NCI-H345 (cell line): ENCODE measurements at places on chromosomes 2 and 18.

- DNase-seq, result peak; percentile 13
These were observed 19.7 kb downstream of the ATP6V1C2 start for GRCh38 chr2:10741139-10741538.

DNA sequence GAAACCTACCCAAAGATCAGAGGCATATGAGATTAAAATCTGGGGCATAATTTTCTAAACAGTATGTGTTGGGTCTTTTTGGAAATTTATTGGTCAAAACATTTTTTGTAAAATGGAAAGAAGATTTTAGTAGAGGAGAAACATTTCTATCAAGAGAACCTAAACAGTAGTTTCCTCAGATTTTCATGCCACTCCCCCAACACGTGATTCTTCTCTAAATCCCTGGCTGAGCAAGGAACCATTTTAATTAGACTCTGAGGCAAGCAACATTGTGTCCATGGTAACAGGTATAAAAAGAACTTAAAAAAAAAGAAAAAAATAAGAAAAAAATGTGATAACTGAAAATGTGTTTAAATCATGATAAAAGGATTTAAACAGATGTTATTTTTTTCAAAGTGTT is 1105.2 kb upstream of the ZEB2 start:
- no peak for DNase-seq

DNA sequence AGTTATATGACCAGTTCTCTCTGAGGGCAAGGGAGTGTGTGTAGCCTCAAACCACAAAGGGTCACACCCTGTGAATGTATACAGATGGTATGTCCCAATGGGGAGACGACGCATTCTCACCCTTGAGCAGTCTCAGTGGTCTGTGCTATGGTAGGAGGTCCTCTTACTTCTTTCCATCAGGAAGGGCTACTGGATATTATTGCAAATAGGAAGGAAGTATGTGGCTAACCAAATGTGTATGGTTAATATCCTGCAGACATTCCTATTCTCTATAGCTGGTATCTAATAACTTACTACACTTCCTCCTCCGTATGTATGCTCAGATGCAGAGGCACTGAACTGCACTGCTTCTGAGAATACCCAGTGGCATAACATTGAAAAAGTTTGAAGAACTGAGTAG is 306.7 kb upstream of the CCDC68 start:
- no peak for DNase-seq

DNA sequence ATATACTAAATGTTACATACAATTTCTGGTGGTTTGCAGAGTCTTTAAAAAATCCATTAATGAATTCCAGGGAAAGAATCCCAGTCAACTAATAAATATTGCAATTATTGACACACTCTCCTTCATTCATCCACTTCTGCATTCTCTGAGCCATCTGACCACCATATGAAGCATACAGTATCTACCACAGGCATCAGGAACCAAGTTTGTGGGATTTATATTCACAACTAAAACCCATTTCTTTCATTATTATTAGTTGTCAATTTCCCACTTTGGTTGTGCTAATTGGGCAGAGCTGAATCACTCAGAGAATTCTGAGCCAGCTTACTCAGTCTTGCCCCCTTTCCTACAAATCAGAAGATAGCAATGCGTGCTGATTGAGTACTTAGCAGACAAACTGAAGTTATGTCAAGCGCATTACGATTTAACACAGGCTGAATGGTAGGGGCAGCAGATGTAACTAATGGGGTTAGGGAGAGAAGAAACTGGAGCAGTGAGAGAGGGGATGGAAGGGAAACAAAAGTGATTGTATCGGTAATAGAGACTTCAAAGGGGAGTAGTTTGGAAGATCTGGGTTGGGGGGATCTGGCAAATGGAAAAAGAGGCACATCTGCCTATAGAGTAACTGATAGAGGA is 52.3 kb downstream of the ZEB2 start:
- DNase-seq, result no peak

- DNase-seq, result no peak
These were observed 163.8 kb downstream of the FAM210A start for GRCh38 chr18:13562494-13563029.

GRCh38 chr2:17148407-17149145 is 369.7 kb downstream of the RAD51AP2 start:
- DNase-seq, result peak; percentile 27

- DNase-seq, result no peak
These were observed 55.0 kb upstream of the ITGA6 start for GRCh38 chr2:172372436-172372835.
